ENCODE measurements at places on chromosomes 2 and 18.

GRCh38 chr2:230805353-230806017 lies 59.3 kb upstream of the ITM2C start:
- no peak for DNase-seq

DNA sequence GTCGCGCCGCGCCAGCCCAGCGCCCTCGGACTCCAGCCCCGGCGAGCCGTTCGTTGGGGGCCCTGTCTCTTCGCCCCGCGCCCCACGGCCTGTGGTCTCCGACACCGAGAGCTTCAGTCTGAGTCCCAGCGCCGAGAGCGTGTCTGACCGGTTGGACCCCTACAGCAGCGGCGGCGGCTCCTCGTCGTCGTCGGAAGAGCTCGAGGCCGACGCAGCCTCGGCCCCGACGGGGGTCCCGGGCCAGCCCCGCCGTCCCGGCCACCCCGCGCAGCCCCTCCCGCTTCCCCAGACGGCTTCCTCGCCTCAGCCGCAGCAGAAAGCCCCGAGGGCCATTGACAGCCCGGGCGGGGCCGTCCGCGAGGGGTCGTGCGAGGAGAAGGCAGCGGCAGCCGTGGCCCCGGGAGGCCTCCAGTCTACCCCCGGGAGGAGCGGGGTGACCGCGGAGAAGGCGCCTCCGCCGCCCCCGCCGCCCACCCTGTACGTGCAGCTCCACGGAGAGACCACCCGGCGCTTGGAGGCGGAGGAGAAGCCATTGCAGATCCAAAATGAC lies 1.4 kb downstream of the PHLPP1 start:
- no peak for DNase-seq

DNA sequence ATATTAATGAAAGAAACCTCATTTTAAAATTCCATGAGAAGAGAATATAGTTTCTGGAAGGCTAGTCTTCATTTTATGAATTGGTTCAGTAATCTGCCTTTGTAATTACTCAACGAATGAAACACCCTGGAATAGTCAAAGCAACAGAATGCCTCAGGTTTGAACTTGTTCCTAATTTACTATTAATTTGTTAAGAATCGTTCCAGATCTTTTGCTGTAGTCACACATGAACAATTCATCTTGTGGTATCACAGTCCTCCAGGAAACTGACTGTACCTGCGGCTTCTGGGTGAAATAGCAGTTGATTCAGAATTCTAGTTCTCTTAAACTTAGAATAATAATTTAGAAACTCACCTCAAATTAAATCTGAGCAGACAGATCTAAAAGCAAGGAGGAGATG lies 282.7 kb upstream of the MAP2 start:
- DNase-seq: no peak

DNA sequence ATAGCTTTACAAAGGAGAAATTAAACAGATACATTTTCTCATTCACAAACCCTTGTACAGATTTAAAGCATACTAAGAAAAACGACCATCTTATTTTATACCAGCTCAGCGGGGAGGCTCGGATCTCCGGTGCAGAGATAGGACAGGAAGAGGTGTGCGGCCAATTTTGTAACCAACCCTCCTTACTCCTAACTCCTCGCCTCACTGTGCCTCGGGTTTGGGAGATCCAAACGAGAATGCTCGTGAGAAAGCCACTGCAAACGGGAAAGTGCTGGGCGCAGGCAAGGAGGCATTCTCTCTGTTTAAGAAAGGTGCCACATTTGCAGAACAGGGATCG lies 1.2 kb downstream of the KDSR start:
- DNase-seq: no peak

DNA sequence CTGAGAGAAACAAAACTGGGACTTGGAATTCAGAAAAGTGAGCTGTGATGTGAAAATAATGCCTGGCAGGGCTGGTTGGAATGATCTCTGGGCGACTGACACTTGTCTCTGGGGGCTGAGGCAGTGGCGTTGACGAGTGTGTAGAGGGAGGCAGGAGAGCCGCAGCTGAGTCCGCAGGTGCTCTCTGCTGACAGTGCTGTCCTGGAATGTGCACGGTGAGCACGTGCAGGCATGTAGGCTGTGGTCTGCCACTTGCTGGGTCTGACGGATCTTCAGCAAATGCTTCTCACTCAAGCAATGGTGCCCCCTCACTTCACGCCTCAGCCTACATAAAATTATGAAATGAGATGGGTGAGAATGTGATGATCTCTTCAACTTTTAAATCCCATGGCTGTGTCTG lies 38.5 kb upstream of the ATP9B start:
- no peak for DNase-seq

GRCh38 chr2:23350041-23350791 lies 34.8 kb upstream of the KLHL29 start:
- DNase-seq: no peak

DNA sequence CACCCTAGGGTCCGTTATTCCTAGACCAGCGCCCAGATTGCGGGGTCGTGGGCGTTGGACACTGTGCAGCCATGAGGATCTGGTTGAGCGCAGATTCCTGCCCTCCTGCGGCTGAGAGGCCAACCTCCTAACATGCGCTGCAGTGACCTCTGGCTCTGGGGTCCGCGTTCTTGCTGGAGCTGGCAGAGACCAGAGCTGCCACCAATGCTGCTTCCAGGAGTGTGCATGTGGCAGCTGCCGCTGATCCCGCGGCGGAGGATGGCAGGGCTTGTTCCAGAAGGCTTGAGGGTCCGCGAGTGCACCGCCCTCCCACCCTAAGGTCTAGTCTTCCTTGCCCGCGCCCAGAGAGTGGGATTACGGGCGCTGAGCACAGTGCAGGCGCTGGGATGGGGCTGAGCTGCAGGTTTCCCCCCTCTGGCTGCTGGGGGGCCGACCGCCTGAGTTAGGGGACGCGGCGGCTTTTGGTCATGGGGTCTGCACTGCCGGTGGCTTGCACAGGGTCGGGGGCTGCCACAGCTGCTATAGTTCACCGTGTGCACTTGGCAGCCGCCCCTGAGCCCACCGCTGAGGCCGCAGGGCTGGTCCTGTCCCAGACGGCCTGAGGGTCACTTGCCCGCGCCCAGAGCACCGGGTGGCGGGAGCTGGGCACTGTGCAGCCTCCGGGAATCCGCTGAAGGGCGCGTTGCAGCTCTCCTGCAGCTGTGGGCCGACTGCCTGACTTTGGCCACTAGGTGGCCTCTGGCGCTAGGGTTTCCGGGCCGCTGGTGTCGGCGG lies 145.9 kb downstream of the CCDC74A start:
- DNase-seq: no peak

- DNase-seq: no peak
Observed at GRCh38 chr18:25735459-25735858, 355.0 kb downstream of the SS18 start.

DNA sequence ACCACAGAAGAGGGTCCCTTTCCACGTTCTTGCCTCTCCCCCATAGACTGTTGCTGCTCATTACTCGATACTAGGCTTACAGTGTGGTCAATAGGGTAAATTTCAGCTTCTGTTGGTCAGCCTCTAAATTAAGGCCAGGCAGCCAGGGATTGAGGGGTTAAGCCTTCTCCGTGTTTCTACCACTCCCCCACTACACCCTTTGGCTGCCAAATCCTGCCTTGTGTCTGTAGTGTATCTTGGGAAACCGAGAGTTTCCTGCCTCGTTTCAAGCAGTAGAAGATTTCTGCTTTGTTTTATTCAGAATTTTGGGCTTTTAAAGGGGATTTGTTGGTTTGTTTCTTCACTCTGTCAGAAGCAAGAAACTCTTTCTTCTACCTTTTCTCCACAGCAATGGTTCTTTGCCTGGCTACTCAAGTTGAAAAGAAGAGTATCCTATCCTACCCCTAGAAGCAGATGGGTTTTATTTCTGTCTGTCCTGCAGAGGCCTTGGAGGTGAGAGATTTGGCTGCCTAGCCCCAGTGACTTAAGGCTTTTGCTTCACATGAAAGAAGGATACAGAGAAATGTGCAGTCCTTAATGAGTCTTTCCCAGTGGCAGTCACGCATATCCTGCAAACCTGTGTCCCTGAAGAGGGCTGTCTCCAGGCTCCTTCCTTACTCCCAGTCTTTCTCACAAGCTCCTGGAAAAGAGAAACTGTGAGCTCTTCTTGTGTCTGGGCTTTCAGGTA lies 261.5 kb upstream of the TANK start:
- DNase-seq: no peak

DNA sequence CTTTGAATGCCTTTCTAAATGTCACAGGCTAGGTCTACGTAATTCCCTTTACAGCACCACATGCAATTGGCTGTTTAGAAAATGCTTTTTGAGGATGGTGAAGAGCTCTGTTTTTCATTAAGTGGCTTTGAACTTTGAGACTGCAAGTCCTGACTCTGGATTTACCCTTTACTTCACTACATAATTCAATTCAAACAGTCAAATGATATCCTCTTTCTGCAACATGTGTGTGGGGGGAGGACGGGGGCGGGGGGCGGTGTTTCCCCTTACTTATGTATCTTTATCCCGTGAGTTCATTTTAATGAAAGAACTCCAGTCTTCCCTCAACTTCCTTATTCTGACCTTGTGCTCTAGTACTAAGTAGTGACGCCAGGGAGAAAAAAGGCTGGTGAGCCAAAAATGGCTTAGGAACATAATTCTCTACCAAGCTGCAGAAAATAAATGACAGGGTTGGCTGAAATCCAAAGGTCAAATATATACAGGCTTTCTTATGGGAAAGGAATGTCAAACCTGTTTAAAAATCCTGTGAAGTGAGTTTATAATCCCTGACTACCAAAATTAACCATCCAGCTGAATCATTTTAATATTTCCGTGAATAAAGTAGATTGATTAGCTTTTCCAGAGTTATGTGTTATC lies 119.6 kb downstream of the SLC8A1 start:
- no peak for DNase-seq

DNA sequence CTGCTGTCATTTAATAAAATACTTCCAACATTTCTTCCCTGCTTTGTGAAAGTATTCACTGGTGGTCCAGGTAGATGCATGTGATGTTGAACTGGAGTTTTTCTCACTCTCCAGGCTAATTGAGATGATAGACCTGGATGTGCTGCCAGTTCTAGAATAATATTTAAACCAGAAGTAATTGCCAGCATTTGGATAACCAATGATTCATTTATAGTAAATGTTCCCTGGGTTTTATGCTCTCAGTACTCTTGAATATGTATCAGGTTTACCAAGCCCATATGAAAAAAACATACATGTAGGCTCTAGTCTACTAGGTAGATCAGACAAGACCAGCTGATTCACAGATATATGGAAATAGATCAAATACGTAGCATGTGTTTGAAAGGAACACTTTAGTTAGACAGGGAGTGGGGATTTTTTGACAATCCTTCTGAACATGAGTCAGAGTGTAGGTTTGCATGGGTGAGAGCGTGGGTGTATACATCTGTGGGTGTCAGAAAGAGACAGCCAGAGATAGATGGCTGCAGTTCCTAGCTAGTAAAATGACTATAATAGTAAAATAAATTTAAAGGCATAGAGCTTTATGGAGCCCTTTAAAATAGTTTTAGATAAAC lies 115.1 kb downstream of the NAB1 start:
- DNase-seq: no peak

DNA sequence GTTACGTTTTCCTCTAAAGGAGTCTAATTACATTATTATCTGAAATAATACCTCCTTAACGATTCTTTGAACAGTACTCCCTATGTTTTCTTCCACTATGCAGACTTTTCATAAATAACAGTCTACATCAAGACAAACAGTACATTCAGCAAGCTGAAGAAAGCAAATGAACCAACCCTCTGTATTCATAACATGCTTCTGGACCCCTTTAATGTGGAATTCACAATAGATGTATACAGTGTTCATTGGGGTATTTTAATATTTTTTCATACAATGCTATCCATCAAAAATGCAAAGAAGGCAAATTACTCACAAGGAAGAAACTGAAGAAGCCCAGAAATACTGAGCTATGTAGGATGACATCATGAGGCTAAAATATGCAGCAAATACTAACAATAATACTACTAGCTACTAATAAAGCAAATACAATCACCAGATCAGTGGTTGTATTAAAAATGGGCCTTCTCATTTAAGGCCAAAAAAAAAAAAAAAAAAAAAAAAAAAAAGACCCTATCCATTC lies 408.6 kb downstream of the MTX2 start:
- DNase-seq: no peak

GRCh38 chr2:150788426-150789140 lies 301.1 kb upstream of the RND3 start:
- DNase-seq: no peak

- no peak for DNase-seq
Observed at GRCh38 chr2:172819943-172820342, 84.3 kb downstream of the RAPGEF4 start.

DNA sequence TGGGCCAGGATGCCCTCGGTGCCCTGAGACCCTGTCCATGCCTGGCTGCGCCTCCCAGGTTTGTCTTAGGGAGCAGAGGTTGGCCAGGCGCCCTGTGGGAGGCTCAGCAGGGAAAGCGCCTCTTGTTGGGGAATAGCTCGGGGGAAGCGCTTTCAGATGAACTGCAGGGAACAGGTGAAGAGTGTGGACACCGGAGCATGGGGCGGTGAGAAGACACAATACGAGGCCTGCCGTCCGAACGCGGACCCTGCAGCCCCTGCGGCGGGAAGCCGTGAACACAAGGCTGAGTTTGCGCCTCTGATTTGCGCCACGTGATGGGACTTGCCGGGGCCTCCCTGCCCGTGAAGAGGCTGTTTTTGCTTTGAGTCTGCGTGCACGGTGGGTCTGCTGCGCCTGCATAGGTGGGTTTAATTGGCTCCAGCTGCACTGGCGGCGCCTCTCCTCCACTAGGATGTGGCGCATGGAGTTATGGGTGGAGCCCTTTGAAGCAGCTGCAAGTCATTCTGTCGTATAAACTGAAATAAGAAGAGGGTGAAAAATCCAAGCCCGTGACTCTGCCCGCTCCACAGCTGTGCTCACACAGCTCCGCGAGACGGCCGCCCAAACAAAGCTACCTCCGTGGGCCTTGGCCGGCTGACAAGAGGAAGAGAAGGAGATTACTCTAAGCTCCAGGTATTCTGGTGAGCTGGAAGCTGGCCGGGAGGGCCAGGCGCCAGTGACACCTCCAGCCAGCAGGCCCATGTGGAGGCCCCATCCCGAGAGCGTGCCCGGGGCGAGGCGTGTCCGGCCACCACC lies 103.5 kb upstream of the CTDP1 start:
- DNase-seq: no peak

DNA sequence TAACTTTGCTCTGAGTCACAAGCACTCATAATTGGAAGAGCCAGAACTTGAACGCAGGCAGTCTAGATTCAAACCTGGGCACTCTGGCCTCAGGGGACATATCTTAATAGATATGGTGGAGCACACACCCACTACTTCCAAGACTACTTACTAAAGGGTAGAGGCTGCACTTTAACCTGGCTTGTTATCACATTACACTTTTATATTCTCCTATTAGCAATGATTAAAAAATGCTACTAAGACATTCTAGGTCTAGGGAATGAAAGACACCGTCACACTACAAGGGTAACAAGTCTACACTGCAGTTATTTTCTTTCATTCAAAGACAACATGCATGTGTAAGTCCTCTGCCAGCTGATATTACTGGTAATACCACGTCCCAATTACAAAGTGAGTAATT lies 258.8 kb downstream of the ZNF521 start:
- DNase-seq: no peak
